ENCODE measurements at places on chromosomes 16 and 17.

- DNase-seq = no peak
These were observed 10.0 kb downstream of the DUS2 start for GRCh38 chr16:68033101-68033500.

DNA sequence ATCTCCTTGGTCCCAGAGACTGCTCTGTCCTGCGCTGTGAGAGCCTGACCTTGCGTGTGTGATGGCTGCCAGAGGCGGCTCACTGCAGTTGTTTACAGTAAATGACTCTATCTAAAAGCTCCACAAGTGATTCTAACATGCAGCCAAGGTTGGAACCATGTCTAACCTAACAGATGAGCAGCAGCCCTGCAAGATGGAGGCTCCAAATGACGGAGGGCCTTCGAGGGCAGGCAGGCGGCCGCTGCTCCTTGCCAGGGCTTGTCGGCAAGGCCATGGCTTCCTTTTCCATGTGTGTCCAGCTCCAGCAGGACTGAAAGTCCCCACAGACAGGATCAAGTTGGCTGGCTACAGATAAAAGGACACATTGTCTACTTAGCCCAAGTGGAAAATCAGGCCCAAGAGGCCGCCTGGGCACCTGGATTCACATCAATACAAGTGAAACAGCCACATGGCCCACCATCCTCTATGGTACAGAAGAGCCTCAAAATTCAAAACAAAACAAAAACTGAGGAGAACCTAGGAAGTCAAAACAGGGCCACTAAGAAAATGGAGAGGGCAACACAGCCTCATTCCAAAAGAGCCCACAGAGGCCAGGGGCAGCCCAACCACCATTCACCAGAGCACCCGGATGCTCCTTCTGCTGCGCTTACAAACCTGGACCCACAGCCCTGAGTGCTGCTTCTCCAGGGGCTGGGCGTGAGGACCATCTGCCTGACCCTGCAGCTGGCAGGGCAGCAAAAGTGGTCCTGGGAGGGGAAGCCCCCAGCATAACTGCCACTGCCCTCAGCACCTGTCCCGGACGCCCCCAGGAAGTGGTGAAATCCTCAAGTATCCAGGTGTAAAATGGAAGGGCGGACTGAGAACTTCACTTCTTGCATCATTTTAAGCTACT, 65.0 kb downstream of the AMFR start:
- DNase-seq = no peak

DNA sequence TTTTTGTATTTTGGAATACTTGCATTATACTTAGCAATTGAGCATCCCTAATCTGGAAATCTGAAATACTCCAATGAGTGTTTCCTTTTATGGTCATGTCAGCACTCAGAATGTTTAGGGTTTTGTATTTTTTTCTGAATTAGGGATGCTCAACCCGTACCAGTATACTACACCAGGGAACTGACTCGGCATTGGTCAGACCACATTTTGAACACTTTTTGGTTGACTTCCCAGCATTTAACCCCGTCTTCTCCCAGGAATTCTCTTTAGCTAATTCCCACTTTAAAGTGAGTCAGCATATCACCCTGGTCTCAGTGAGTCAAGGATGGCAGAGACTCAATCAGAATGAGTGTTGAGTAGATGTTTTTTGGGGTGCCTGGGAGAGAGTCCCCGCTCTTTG, 177.9 kb downstream of the SPECC1 start:
- DNase-seq = no peak

DNA sequence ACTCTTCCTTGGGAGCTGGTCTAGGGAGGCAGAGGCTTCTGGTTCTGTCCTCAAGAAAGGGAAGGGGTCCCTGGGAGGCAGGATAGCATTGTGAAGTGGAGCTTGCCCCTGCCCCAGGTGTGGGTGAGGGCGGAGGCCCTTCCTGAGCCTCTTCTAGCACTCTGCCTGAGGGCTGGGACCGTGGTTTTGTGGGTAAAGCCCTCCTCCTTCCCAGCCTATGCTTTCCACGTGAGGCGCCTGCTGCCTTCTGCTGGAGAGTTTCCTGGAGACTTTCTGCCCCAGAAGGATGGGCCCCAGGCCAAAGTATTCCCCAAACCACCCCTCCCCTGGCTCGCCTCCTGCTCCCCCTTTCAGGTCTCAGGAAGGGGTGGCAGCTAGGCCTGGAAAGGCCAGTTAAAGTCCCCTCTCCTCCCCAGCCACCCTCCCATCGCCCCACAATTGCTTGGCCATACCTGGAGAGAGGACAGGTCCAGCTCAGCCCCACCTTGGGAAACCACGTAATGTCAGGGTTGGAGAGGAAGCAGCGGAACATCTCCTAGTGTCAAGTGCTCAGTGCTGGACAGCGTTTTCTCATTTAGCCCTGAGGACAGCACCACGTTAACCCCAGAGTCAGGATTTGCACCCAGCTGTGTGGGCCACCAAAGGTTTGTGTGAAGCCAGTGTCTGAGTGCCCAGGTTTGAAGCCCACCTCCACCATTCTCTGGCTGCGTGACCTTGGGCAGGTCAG, 5.6 kb downstream of the SBK1 start:
- no peak for DNase-seq

GRCh38 chr17:63290351-63290750, 155.8 kb downstream of the CYB561 start:
- no peak for DNase-seq

- DNase-seq = no peak
These were observed 12.7 kb downstream of the HEATR9 start for GRCh38 chr17:35855965-35856364.

DNA sequence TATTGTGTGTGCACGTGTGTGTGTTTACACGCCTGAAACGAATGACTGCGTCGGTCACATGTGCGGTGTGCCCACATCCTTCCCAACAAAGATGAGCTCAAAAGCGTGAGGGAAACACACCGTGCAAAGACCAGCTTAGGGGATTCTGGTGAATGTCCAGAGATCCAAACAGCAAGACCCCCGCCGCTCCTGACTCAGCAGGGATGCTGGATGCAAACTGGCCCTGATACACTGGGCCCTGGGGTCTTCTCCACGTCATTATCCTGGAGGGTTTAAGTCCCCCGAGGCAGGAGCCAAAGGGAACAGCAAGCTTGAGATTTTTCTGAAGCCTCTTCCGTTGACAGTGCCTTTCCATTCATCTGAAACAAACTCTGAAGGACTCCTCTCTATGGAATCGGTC, 59.2 kb downstream of the TBC1D16 start:
- DNase-seq = no peak

DNA sequence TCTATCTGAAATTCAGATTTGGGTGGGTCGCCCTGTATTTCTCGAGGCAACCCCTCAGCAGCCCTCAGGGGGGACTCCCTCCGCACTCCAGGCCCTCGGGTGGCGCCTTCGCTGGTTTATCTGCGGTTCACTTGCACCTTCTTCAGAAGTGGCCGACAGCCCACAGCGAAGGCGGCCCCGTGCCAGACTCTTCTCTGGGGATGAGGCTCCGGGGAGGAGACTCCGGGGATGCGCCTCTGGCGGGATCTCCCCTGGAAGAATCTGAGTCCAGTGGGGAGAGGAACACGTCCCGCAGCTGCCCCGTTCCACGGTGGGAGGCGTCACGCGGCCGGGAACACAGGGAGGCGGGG, 63.9 kb upstream of the DNAJA2 start:
- no peak for DNase-seq

DNA sequence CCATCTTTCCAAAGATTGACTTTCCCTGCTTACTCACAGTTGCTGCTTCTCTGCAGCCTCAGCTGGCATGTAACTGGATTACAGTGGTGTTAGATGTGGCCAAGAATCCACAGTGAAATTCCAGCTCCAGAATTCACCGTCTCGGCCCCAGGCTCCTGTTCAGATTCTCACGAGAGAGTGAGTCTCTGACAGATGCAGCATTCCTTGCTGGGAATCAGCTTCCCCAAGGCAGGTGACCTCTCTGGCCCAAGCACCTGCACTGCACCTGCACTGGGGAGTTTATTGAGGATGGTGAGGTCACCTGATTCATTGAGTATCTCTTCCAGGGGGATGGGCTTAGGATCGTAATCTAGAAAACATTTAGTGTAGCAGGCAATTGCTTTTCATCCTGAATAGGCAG, 600.5 kb upstream of the RBFOX1 start:
- DNase-seq = no peak

DNA sequence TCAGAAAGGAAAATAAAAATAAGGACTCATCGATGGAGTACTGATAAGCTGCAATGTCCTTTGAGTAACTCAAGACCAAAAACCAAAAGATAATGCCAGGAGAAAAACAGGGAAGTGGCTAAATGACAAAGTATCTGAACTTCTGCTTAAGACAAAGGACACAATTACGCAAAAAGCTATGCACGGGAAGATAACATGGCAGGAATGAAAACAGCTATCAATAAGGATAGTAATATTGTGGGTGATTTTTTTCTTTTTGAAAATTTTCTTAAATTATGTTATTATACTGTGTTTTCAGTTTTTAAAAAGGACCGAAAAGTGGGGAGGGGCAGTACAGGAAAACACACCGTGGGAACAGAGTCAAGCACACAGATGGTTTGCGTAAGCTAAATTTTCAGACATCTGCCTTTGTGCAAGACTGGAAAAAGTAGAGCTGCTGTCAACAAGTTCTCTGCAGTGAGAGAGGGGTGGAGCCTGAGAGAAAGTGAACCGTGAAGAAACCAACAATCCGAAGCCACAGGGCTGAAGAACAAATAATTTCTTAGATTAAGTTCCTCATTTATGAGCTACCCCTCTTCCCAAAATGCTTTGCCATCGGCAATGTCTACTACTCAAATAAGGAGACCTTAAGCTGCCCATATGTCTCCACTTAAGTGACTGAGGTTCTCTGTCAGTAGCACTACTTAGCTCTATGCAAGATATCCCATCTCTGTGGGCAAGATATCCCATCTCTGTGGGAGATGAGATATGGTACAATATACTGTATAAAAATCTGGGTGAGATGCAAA, 99.9 kb upstream of the CORO6 start:
- peak; percentile 75 for DNase-seq

GRCh38 chr17:76278952-76279741, 14.0 kb downstream of the UBALD2 start:
- peak; percentile 80 for DNase-seq

DNA sequence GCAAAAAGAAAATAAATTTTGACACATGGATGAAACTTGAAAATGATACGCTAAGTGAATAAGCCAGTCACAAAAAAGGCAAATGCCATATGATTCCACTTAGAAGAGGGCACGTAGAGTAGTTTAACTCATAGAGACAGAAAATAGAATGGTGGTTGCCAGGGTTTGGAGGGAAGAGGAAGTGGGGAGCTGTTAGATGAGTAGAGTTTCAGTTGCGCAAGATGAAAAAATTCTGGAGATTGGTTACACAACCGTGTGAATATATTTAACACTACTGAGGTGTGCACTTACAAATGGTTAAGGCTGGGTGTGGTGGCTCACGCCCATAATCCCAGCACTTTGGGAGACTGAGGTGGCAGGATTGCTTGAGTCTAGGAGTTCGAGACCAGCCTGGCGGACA, 93.4 kb upstream of the TMEM132E start:
- DNase-seq = no peak

- DNase-seq = peak; percentile 79
These were observed 717 bp downstream of the UBE2Z start for GRCh38 chr17:48908853-48909394.

DNA sequence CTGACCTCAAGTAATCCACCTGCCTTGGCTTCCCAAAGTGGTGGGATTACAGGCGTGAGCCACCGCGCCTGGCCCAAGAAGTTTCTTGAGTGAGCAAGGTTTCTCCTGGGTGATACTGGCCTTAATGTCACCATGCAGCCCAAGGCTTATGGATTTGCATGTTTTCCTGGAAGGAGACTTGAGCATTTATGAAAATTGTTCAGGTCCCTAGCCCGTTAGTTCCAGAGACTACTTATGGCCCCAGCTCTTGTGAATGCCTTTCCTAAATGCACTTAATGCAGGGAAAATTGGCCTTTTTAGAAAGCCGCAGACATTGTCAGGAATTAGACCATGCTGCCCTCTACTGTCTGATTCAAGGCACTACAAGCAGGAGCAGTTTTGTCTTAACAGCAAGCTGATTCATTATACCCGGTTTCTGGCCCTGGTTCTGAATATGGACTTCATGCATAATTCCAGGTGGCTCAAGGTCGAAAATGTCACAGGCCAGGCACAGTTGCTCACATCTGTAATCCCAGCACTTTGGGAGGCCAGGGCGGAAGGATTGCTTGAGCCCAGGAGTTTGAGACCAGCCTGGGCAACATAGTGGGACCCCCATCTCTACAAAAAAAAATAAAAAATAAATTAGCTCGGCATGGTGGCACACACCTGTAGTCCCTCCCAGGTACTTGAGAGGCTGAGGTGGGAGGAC, 91.3 kb downstream of the SNX29 start:
- peak; percentile 74 for DNase-seq

- no peak for DNase-seq
These were observed 20.5 kb downstream of the ERCC4 start for GRCh38 chr16:13940397-13940933.

- no peak for DNase-seq
These were observed 9.5 kb downstream of the MYCBPAP start for GRCh38 chr17:50517504-50518383.

- DNase-seq = peak; percentile 50
These were observed 38.3 kb downstream of the ABCC12 start for GRCh38 chr16:48117217-48118105.

DNA sequence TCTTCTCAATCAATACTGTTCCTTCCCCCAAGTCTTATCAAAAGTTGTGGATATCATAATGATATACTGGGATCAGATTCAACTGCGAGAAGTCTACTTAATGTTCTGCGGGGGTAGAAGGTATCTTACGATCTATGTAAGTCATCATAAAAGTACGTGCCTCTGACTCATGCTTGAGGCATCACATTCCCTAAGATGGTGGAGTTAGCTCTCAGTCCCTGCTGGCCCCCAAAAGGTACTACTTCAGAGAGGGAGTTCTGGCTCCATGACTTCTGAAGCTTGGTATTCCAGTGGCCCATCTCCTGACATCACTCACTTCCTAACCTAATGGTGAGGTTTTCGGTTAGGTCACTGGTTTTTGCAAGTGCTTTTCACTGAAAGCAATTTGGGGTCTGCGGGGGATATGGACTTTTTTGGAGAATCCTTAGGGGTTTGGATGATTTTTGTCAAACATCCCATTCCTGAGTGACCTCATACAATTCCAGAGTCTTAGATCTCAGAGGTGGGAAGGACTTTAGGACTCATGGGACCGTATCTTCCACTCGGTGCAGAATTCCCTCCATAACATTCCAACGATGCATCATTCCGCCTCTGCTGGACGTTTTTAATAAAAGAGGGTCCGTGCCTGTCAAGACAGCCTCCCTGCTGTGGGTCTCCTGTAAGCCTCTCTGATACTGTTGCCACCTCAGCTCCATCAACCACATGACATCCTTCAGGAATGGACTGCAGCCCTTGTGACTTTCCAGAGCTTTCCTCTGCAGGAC, 74.3 kb downstream of the DYNLRB2 start:
- no peak for DNase-seq

- no peak for DNase-seq
These were observed 8.2 kb downstream of the USP22 start for GRCh38 chr17:21034340-21035235.

DNA sequence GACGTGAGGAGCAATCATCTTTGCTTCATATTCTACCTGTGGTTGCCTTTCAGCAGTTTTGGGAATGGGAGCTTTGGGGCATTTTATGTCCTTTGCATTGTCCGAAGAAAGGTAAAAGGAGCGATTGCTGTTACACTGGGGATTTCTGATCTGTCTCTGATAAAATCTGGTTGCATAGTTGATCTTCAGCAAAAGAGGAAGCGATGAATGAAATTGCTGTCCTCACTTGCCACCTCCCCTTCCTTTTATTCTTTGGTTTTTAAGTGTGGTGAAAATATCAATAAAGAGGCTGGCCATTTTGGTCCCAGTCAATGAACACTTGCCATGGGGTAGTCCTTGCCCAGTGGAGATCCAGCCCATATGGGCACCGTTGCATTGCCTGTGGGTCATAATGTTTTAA, 236.8 kb downstream of the MSI2 start:
- DNase-seq = no peak
